Liver (tissue), 10 donors: ENCODE measurements at places on chromosomes 1 and 21. TPM values are rescaled to one million over a fixed set of nuclear protein-coding genes. Genes with fewer than 3 reads are reported as not detected.

DNA sequence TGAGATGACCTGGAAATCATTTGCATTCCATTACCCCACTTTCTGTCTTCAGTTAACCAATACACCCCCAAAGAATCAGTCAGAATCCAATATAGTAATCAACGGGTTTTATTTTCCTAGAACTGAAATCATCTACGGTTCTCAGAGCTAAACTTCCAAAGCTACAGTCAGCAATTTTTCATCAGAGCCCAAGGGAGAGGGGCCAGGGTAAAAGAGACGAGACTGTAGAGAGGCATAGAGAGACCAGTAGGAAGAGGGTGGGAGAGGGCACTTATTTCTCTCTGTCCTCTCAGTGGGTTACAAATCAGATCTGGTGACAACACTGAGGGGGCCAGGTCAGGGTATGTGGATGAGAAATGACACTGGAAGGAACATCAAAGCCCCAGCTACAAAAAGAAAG, 1.1 kb upstream of the MRPL24 start:
- no peaks in the 10 kb centered on the region for H3K27me3 ChIP-seq
- H3K27ac ChIP-seq, result peak overlapping the region; percentile 78
- DNase-seq, result no peak
- peaks cover 23% of the 10 kb centered on the region for H3K36me3 ChIP-seq
- no peak overlapping the region for H3K4me3 ChIP-seq

- no peak overlapping the region for H3K27ac ChIP-seq
- no peaks in the 10 kb centered on the region for H3K27me3 ChIP-seq
- no peaks in the 10 kb centered on the region for H3K36me3 ChIP-seq
- H3K4me1 ChIP-seq, result peaks cover 7% of the 10 kb centered on the region
- no peak overlapping the region for H3K4me3 ChIP-seq
Measured at GRCh38 chr1:51541313-51542050, 22.4 kb upstream of the EPS15 start.

GUCA2B gene
- total RNA-seq, result not detected

COL24A1 gene
- total RNA-seq, result under 0.01 TPM

GRCh38 chr1:24117722-24118409, 5.9 kb upstream of the MYOM3 start:
- no peak for DNase-seq
- peaks cover 11% of the 10 kb centered on the region for H3K4me1 ChIP-seq
- no peaks in the 10 kb centered on the region for H3K27me3 ChIP-seq
- no peak overlapping the region for H3K4me3 ChIP-seq
- no peaks in the 10 kb centered on the region for H3K36me3 ChIP-seq

DPYD gene
- 56.6 TPM for total RNA-seq

- no peaks in the 10 kb centered on the region for H3K36me3 ChIP-seq
- no peak overlapping the region for H3K27ac ChIP-seq
- H3K4me3 ChIP-seq, result no peak overlapping the region
- peaks cover 4% of the 10 kb centered on the region for H3K4me1 ChIP-seq
- no peak for DNase-seq
Measured at GRCh38 chr1:198151688-198152087, 5.1 kb upstream of the NEK7 start.

TMCO4 gene
- 9.5 TPM for total RNA-seq

GRCh38 chr1:42737257-42737656, 2.8 kb downstream of the CLDN19 start:
- no peaks in the 10 kb centered on the region for H3K27me3 ChIP-seq
- DNase-seq, result no peak
- H3K36me3 ChIP-seq, result no peaks in the 10 kb centered on the region

TCHH gene
- 0.05 TPM for total RNA-seq

DNA sequence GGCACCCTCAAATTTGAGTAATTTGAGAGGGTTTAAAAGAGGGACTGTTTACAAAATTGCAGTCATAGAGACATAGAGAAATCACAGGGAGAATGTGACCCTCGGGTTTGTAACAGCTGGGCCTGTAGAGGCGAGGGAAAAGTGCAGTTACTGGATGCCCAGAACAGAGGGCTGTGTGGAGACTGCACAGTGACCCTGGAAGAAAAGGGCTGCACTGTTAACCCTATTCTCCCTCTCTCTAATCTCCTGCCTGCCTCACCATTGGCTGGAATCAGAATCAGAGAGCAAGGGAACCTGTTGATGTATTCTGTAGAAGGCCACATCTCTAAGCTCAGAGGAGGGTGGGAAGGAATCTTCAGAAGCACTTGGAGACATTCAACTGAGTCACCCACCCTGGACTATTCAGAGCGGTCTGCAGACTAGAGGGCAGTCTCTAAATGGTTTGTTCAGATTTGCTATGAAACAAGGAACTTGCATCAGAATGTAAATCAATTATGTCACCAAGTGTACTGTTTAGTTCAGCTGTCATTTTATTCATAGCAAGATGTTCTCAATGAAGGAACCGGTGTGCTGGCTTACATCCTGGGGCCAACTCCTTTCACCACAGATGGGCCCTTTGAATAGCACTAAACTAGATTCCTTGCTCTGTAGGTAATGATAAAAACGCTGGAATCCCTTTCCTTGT, 132.2 kb upstream of the HOOK1 start:
- DNase-seq, result no peak
- no peaks in the 10 kb centered on the region for H3K4me1 ChIP-seq
- H3K36me3 ChIP-seq, result peaks cover 17% of the 10 kb centered on the region
- H3K27me3 ChIP-seq, result no peaks in the 10 kb centered on the region

METTL18 gene
- total RNA-seq, result 3.5 TPM

DNA sequence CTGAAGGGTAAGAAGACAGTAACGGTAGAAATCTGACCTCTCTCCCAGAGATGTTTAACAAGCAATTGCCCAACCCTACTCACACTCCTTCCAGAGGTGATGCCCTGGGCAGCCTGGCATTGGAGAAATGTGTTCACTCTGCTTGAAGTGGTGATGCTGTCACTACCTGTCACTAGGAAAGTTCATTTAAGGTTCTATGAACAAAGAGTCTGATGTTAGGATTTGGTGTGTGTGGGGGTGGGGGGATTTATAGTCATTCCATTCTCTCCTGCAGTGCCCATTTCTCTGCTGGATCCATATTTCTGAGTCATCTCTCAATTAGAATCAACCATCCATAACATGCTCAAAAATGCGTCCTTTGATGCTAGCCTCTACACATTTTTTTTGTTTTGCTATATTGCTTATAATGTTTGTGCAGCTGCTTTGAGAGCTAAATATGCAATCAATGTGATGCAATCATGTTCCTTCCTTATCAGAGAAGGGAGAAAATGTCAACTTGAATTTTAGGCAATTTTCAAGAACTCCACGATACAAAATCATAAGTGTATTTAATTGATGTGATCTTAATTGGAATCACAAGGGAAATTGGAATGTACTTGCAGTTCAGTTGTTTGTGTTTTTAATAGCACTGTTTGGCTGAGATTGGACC, 173.9 kb downstream of the DUSP10 start:
- H3K36me3 ChIP-seq, result no peaks in the 10 kb centered on the region
- no peaks in the 10 kb centered on the region for H3K27me3 ChIP-seq
- no peak overlapping the region for H3K4me3 ChIP-seq
- peaks cover 4% of the 10 kb centered on the region for H3K4me1 ChIP-seq
- no peak for DNase-seq

DNA sequence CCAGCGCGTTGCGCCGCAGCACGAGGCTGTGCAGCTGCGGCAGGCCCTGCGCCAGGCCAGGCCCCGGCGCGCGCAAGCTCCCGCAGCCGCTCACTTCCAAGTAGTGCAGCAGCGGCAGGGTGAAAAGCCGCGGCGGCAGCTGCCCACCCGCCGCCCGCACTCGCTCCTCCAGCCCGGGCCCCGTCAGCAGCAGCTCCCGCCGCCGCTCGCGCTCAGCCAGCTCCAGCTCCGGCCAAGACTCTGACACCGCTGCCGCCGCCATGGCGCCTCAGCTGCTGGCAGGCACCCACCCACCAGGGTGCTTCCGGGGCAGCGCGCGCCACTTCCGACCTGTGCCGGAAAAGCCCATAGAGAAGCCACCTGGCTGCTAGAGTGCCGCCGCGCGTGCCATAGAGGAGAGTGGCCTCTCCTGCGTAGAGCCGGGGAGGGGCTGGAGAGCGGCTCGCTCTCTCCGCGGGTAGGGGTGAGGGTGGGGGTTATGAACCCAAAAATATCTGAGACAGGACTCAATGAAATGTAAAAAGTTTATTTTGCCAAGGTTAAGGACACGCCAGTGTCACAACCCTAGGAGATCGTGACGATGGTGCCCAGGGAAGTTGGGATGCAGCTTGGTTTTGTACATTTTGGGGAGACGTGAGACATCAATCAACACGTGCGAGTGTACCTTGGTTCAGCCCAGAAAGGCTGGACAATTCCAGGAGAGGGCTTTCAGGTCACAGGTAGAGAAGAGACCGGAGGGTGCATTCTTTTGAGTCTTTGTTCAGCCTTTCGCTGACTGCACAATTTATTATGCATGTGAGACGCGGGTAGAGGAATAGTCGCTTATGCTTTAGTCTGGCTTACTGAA, at the start of gene LRRC47:
Gene LRRC47, minus strand, starts transcription at position 284 of the 847 bp plus-strand sequence. Its CDS starts 22 bp downstream, at position 262.
- H3K4me1 ChIP-seq, result peaks cover 35% of the 10 kb centered on the region
- peak within 1 kb of the TSS; percentile 53 for H3K27ac ChIP-seq
- DNase-seq, result peak; percentile 94
- H3K4me3 ChIP-seq, result peak within 1 kb of the TSS; percentile 99
- H3K27me3 ChIP-seq, result no peaks in the 10 kb centered on the region
